ENCODE measurements at places on chromosomes 6 and 20.

DNA sequence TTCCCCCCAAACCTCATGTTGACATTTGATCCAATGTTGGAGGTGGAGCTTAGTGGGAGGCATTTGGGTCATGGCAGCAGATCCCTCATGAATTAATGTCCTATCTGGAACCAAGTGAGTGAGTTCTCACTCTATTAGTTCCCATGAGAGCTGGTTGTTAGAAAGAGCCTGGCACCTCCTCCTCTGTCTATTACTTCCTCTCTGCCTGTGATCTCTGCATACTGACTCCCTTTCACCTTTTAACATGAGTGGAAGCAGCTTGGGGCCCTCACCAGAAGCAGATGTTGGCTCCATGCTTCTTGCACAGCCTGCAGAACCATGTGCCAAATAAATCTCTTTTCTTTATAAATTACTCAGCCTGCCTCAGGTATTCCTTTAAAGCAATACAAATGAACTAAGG is 127.3 kb upstream of the RALGAPA2 start:
- DNase-seq = no peak

DNA sequence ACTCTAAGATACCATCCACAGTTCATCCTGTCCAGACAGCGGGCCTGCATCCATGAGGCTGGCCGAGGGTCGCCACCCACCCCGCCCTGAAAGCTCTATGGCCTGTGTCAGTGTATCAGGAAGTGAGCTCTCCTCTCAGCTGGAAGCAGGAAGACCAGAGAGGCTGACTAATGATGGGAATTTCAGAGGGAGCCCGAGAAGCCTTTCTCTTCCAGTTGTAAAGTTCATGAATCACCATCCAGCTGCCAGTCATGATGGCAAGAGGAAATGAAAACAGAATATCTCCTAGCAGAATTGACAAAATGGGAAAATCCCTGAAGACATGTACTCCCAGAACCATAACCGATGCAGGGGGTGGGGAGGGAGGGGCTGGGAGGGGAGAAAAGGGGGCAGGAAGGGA is 109.6 kb upstream of the RPS6KA2 start:
- no peak for DNase-seq

DNA sequence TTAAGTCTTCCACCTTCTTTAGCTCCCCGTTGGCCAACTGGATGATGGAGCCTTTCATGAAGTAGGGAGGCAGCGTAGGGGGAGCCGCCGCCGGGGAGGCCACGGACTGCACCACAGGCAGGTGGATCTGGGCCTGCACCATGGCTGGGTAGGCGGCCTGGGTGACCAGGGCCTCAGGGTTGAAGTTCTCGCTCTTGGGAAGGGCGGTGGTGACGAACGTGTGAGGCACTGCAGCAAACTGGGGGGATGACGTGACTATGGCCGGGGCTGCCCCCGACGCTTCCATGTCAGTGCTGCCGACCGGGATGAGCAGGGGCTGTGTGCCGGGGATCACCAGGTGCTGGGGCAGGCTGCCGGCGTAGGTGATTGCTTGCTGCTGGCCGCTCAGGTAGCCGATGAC is 88.1 kb downstream of the GMPR start:
- DNase-seq = no peak

- DNase-seq = no peak
These were observed 112.0 kb downstream of the BACH2 start for GRCh38 chr6:90184334-90185298.

GRCh38 chr6:124002377-124003081 is 198.9 kb downstream of the NKAIN2 start:
- no peak for DNase-seq

Measured in NAMALWA (cell line).